ENCODE measurements at places on chromosomes 2 and 18.

DNA sequence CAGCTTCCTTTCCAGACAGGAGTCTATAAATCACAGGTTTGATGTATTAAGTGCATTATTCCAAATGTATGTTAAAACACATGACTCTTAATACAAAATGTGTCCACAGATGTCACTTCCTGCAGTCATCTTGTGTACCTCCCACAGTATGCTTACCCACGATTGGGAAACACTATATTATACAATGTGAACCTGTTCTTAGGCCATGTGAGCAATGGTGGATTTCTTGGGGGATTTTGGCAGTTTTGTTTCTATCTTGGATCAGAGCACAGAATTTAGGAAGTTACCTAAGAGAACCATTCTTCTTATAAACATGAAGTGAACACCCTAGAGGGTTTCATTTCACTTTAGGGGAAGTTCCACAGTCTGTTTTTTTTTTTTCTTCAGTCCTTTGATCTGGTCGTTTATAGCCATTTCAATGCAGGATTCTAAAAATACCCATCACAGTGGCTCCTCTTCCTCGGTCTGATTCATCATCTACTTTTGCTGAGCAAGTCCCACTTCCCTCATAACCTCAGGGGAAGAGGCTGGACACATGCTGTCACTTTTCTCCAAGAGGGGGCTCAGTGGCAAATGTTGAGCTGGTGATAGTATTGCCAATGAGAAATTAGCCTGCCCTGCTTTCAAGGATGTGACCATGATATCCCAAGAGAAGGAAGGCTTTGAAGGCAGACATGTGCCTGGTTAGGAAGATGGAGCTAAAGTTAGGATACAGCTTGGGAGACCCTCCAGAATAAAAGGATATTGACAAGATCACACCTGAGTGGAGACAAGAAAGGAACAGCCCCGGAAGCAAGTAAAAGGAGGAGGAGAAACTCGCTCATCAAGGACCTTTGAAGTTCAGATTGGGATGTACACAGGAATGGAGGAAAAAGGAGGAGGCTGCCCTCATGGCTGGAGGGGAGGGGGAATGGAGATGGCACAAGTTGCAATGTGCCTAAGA lies 22.6 kb downstream of the PLEK start:
- no peak for DNase-seq

DNA sequence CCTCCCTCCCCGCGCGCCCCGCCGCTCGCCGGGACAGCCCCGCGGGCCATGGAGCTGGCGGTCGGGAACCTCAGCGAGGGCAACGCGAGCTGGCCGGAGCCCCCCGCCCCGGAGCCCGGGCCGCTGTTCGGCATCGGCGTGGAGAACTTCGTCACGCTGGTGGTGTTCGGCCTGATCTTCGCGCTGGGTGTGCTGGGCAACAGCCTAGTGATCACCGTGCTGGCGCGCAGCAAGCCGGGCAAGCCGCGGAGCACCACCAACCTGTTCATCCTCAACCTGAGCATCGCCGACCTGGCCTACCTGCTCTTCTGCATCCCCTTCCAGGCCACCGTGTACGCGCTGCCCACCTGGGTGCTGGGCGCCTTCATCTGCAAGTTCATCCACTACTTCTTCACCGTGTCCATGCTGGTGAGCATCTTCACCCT lies 865 bp downstream of the GALR1 start:
- DNase-seq: no peak

DNA sequence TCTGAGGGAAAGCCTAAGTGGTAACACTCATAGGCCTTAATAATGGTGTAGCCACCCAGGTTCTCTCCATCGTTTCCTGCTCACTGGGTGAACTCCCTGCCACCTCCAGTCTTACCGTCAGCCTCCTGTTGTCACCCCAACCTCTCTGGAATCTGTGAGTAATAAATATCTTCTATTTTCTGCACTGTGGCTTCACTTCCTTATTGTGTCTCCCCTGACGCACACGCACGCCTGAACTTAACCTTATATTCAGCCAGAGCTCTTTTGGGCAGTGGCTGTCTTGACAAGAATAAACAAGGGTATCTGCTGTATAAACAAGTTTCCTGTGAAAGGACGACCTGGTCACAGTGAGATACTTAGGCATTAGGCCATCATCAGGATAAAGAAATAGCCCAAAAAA lies 467.2 kb downstream of the SPAG16 start:
- no peak for DNase-seq

DNA sequence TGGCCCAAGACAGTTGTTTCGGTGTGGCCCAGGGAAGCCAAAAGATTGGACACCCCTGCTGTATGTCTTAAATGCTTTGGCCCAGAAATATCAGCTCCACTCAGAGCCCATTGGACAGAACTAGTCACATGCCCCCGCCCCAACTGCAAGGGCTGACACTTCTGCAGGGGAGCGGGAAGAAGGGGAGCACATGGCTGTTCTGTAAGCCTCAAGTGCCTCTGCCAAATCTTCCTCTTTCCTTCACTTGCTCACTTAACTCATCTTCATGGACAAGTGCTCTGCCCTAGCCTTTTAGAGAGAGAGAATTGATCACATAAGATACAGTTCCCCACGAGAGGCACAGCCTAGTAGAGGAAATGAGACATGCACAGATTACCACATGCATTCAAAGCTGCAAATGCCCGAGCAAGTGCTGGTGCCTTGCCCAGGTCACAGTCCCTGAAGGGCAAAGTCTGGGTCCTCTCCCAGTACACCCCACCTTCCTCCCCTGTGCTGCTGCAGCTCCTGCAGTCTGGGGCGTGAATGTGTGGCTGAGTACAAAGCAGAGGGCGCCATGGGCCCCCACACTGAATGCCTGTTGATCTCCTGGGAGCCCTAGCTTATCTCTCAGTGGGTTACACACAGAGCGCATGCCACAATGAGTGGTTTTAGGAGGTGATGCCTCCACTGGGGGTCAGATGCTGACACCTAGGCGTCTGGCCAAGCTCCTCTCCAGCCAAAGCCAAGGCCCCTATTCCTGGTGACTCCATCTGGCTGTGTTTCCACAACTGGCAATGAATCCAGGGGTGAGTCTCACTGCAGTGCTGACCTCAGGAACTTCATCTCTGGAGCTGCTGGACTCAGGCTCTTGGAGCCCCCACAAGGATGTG lies 135.3 kb downstream of the CTIF start:
- no peak for DNase-seq

- no peak for DNase-seq
Measured at GRCh38 chr2:95231723-95232122, 24.4 kb downstream of the ZNF892 start.

- peak; percentile 23 for DNase-seq
Measured at GRCh38 chr2:227545990-227546389, 52.7 kb upstream of the SCYGR2 start.

GRCh38 chr2:149687052-149687427 lies 99.5 kb upstream of the MMADHC start:
- no peak for DNase-seq

GRCh38 chr18:9724797-9725585 lies 16.9 kb downstream of the RAB31 start:
- no peak for DNase-seq

DNA sequence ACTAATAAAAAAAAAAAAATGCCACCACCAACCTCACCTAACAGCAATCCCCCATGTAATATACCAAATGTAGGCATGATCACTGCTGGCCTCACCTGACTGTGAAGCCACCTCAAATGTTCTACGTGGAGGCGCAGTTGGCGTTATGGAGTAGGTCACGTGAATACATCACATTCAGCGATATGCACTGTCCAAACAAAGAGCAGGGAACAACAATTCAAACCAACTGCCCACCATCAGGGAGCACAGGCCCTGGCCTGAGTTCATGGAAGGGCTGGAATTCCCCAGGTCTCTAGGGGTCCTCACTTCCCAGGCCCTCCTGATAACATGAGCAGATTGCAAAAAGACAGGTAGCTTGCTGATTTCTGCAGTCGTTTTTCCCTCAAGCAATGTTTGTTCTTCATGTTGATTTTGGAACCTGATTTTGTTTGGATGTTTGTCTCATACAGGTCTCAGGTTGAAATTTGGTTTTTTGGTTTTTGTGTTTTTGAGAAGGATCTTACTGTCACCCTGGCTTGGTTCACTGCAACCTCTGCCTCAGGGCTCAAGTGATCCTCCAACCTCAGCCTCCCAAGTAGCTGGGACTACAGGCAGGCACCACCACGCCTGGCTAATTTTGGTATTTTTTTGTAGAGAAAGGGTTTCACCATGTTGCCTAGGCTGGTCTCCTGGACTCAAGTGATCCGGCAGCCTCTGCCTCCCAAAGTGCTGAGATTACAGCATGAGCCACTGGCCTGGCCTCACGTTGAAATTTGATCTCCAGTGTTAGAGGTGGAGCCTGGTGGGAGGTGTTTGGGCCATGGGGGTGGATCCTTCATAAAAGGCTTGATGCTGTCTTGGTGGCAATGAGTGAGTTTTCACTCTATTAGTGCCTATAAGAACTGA lies 15.5 kb downstream of the TBC1D8 start:
- no peak for DNase-seq

- DNase-seq: no peak
Measured at GRCh38 chr2:173997269-173997668, 32.1 kb upstream of the SP3 start.

DNA sequence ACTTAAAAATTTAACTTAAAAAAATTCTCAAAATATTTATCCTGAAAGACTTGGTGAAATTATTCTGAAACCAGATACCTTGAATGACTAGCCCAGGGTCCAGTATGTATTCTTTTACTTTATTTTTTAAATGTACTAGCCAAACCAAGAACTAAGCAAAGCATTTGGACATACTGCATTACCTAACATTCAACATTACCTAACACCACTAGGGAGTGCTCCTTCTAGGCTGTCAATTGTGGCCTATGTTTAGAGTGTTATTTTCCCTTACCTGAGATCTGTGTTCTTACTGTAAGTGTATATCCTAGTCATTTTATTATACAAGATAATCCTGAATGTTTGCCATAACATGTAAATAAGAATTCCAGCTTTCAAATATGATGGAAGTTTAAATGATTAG lies 496.6 kb downstream of the PTPRM start:
- DNase-seq: no peak

- no peak for DNase-seq
Measured at GRCh38 chr2:48469731-48470130, 60.2 kb upstream of the STON1 start.

DNA sequence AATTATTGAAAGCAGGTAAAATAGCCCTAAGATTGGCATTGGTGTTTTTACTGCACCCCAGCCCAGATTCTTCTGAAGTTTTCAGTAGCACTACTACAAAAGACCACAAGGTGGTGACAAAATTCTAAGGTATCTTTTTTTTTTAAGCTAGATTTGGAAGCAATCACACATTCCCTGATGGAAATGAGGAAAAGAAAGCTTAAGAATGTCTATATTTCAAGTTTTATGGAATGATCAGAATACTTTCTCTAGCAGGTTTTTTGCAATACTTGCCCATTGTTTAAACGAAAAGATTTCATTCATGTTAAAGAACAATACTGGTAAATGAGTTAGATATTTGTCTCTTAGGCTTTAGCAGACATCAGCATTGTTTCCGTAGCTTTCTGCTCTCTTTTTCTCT lies 32.1 kb upstream of the ZNF638 start:
- no peak for DNase-seq

DNA sequence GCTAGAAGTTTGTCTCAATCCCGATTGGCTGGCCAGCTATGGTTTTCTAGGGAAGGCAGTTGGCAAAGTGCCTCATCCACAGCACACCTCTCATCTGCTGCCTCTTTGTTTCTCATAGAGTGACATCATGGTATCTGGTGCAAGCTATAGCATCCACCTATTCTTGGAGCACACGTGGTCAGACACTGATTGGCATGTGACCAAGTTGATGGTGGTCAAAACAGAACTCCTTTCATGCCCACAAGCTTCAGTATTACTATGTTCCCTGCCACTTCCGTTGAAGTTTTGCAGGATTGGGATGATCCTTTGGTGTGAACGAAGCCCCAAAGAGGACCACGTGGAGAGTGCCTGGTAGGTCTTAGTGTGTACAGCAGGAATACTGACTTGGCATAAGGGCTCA lies 28.8 kb downstream of the TTC32 start:
- no peak for DNase-seq

DNA sequence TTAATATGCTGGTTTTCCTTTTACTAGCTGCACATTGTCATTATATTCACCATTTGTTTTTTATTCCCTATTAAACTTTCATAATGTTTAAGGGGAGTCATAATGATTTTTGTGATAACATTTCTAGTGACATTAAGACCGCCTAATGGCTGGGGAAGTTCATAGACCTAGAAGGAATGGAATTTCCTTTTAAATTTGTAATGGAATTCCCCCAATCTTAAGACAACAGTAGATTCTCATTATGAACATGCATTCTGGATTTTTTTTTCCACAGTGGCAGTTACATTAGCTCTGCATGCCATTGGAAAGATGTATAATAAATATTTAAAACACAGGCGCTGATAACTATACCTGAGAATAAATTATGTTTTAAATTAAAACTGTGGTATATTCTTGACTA lies 8.4 kb downstream of the YPEL5 start:
- no peak for DNase-seq

DNA sequence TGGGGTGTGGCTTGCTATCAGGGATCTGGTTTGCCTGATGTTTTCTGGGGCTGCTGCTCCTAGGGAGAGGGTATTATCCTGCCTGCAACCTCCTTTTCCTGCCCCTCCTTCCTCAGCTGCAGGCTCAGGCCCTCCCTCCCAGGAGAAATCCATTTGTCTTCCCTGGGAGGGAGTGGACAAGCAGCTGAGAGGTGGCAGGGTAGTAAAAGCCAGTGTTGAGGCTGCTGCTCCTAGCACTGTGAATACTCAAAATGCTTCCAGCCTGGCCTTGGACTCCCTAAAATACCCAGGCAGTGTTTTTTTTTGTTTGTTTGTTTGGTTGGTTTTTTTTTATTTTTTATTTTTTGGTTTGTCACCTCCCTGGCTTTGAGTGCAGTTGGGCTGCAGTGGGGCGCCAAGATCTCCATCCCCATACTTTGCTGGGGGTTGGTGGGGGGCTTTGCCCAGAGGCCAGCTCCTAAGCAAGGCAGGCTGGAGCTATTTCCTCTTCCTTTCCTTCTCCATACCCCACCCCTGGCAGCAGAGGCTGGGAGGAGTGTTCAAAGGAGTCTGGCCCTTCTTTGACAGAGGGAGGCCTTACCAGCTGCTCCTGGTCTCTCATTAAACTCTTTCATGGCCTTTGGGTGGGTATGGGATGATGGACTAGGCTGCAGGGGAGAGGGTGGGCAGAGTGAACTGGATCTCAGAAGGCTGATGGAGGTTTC lies 13.6 kb downstream of the HOXD3 start:
- no peak for DNase-seq

- peak; percentile 5 for DNase-seq
Measured at GRCh38 chr2:239588451-239589269, 187.8 kb upstream of the HDAC4 start.

GRCh38 chr2:6368281-6368680 lies 497.4 kb downstream of the CMPK2 start:
- no peak for DNase-seq

DNA sequence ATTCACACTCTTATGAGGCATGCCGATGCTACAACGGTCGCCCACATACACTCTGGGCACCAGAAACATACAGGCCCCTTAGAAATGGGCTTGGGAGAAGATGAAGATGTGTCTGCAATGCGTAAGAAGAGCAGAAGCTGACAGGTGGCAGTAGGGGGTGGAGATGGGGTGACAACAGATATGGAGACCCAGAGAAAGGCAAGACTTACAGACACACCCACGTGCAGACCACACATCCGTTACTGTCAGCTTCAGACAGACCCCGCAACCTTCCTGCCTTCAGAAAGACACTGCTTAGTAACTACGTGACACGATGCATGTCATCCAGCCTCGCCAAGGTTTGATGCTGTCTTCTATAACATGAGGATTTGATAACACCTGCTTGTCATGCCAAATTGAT lies 89.5 kb downstream of the ZFP36L2 start:
- peak; percentile 69 for DNase-seq
